Right atrium auricular region (tissue), 2 donors: ENCODE measurements at places on chromosomes 3 and 15. TPM values are rescaled to one million over a fixed set of nuclear protein-coding genes. Genes with fewer than 3 reads are reported as not detected.

SI gene
- not detected for total RNA-seq

- H3K36me3 ChIP-seq = peaks cover 40% of the 10 kb centered on the region
- H3K4me3 ChIP-seq = no peak overlapping the region
- H3K27ac ChIP-seq = no peak overlapping the region
- DNase-seq = no peak
Observed at GRCh38 chr3:138297876-138298275, 31.8 kb downstream of the NME9 start.

DNA sequence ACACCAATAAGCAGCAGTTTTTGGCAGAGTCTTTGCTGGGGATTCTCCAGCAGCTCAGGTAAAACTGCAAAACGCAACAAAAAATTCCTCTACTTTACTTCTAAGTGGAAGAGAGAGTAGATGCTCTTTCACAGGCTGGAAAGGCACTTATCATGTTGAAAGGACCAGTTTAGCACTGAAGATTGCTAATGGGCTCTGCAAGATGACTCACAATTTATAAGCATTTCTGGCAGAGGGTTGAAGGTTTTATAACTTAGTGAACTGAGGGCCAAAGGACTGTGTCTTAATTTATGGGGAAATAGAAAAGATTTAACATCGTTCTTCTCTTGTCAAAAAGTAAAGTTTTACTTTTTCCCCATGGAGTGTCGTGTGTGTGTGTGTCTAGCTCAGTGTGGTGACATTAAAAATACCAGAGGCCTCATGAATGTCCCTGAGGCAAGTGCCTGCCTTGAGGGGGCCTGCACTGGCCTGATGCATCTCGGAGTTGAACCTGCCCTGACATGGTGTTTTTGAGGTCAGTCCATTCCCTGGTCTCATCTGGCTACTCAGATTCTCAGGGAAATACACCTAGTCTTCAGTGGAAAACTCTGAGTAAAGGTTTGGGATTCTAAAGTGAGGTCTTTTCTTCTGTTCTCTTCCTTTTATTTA, 1092.0 kb downstream of the NAALADL2 start:
- H3K27me3 ChIP-seq = no peaks in the 10 kb centered on the region
- H3K4me1 ChIP-seq = no peaks in the 10 kb centered on the region
- no peaks in the 10 kb centered on the region for H3K36me3 ChIP-seq
- H3K27ac ChIP-seq = no peak overlapping the region
- DNase-seq = no peak
- no peak overlapping the region for H3K4me3 ChIP-seq

- H3K4me1 ChIP-seq = peaks cover 25% of the 10 kb centered on the region
- peak overlapping the region; percentile 64 for H3K4me3 ChIP-seq
- no peaks in the 10 kb centered on the region for H3K36me3 ChIP-seq
- no peaks in the 10 kb centered on the region for H3K27me3 ChIP-seq
- peak overlapping the region; percentile 90 for H3K27ac ChIP-seq
Observed at GRCh38 chr3:97970956-97971620, 1.1 kb downstream of the RIOX2 start.

- no peaks in the 10 kb centered on the region for H3K4me1 ChIP-seq
- H3K4me3 ChIP-seq = no peak overlapping the region
- no peak overlapping the region for H3K27ac ChIP-seq
- no peak for DNase-seq
Observed at GRCh38 chr3:128343287-128344051, 123.2 kb downstream of the DNAJB8 start.

ISLR gene
- total RNA-seq = 59.9 TPM

GRCh38 chr3:354432-354831, 157.9 kb downstream of the CHL1 start:
- peaks cover 8% of the 10 kb centered on the region for H3K4me1 ChIP-seq
- DNase-seq = no peak

GRCh38 chr3:8343058-8343457, 158.6 kb upstream of the LMCD1 start:
- H3K27me3 ChIP-seq = no peaks in the 10 kb centered on the region
- no peaks in the 10 kb centered on the region for H3K4me1 ChIP-seq
- no peaks in the 10 kb centered on the region for H3K36me3 ChIP-seq

- DNase-seq = no peak
- H3K4me3 ChIP-seq = no peak overlapping the region
- H3K27me3 ChIP-seq = no peaks in the 10 kb centered on the region
- no peak overlapping the region for H3K27ac ChIP-seq
- no peaks in the 10 kb centered on the region for H3K36me3 ChIP-seq
Observed at GRCh38 chr15:80401456-80401855, 2.7 kb upstream of the ARNT2 start.

DNA sequence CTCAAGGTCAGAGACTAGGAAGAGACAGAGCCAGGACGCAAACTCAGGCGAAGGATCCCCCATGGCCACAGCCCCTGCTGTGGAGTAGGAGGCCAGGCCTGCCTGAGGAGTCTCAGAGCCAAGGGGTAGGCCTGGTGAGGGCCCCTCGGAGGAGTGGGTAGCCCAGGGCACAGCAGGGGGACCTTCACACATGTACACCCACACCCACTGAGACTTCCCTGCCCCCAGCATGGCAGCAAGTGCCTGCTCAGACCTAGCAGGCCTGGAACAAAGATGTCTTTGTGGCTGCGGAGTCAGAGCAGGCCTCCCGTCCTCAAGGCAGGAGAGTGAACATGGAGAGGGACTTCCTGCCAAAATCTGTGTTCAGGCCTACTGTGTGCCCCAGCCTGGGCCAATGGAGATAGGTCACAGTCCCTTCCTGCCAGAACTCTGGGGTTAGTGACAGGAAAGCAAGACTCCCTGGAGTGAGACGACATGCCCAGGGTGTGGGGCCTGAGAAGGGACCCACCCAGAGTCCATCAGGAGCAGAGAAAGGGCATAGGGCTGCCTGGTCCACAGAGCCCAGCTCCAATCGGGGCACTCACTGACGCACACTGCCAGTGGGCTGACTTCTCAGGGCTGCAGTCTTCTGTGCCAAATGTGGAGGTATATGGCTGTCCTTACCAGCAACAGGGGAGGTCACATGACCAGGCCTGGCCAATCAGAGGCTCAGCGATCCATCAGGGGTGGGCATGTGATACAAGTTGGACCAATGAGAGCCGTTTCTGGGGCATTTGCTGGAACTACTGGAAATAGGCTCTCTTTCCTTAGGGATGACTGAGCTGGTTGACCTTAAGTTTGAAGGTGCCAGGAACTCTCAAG, 2.3 kb downstream of the GRIP2 start:
- H3K36me3 ChIP-seq = no peaks in the 10 kb centered on the region
- H3K27ac ChIP-seq = peak overlapping the region; percentile 82

DNA sequence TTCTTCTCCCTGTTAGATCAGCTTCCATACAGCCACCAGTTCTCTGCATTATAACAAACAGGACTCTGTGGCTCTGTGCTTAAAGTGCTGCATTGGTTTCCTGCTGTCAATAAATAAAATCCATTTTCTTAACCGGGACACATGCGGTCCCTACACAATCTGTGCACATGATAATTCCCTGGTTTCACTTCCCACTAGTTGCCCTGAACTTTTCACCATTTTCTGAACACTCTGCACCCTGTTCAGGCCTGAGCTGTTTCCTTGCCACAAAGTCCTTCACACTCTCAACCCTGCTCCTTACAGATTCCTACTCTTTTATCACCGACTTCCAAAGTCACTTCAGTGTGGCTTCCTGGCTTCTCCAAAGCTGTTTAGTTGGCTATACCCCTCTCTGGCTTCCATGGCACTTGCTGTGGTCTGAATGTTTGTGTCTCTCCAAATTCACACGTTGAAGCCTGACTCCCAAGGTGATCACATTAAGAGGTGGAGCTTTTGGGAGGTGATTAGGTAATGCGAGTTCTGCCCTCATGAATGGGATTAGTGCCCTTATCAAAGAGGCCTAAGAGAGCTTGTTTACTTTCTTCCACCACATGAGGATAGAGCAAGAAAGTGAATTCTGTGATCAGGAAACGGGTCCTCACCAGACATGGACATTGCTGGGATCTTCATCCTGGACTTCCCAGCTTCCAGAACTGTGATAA, 233.4 kb downstream of the CHST2 start:
- no peaks in the 10 kb centered on the region for H3K27me3 ChIP-seq
- H3K27ac ChIP-seq = no peak overlapping the region
- no peak for DNase-seq
- no peaks in the 10 kb centered on the region for H3K4me1 ChIP-seq

PRSS50 gene
- not detected for total RNA-seq

CPN2 gene
- total RNA-seq = not detected

C3orf20 gene
- not detected for total RNA-seq

GRCh38 chr3:122942937-122943827, 84.4 kb downstream of the SEMA5B start:
- no peaks in the 10 kb centered on the region for H3K27me3 ChIP-seq
- H3K4me3 ChIP-seq = no peak overlapping the region
- no peak overlapping the region for H3K27ac ChIP-seq
- peaks cover 29% of the 10 kb centered on the region for H3K4me1 ChIP-seq
- no peaks in the 10 kb centered on the region for H3K36me3 ChIP-seq
- DNase-seq = no peak

GRCh38 chr3:1456781-1457311, 364.0 kb downstream of the CNTN6 start:
- H3K36me3 ChIP-seq = no peaks in the 10 kb centered on the region
- no peaks in the 10 kb centered on the region for H3K27me3 ChIP-seq
- no peak for DNase-seq
- no peak overlapping the region for H3K27ac ChIP-seq
- no peaks in the 10 kb centered on the region for H3K4me1 ChIP-seq

EXD1 gene
- not detected for total RNA-seq

DNA sequence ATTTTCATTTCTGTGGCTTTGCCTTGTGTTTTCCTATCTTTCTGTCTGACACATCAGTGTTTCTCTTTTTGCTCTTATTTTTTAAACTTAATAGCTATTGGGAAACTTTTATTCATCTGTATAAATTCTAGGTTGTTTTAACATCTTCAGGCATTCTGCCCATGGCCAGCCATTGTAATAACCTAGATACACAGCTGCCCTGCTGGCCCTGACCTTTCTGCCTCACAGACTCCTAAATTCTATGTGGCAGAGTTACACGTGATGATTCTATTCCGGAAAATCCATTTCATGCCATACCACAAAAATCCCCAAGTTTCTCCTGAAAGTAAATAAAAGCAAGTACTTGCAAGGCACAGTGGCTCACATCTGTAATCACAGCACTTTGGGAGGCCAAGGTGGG, 150.1 kb downstream of the UACA start:
- no peaks in the 10 kb centered on the region for H3K4me1 ChIP-seq
- no peaks in the 10 kb centered on the region for H3K36me3 ChIP-seq
- no peaks in the 10 kb centered on the region for H3K27me3 ChIP-seq
- no peak for DNase-seq
- no peak overlapping the region for H3K27ac ChIP-seq

DNA sequence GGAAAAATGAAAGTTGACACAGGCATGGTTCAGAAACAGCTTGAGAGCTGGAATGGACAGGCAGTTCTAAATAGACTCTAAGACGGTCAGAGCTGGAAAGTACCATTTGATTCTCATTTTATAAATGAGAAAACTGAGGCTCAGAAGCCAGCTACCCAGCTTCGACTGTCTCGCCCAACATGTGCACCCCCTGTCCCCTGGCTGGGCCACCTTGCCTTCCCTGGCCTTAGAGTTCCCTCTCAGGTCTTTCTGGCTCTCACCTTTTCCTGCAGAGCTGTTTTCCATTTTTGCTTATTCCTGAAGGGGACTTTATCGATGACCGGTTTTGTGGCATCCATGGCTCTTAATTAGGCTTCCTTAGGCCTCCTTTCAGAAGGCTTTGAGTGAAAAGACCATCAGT, 17.3 kb upstream of the DOCK3 start:
- H3K4me1 ChIP-seq = peaks cover 4% of the 10 kb centered on the region
- DNase-seq = no peak
- no peaks in the 10 kb centered on the region for H3K27me3 ChIP-seq
- no peak overlapping the region for H3K4me3 ChIP-seq

- H3K36me3 ChIP-seq = no peaks in the 10 kb centered on the region
- H3K27ac ChIP-seq = no peak overlapping the region
- H3K27me3 ChIP-seq = no peaks in the 10 kb centered on the region
- no peak for DNase-seq
Observed at GRCh38 chr3:34016925-34017587, 218.6 kb downstream of the PDCD6IP start.

- no peaks in the 10 kb centered on the region for H3K36me3 ChIP-seq
- no peaks in the 10 kb centered on the region for H3K27me3 ChIP-seq
- no peak overlapping the region for H3K4me3 ChIP-seq
- peak overlapping the region; percentile 70 for H3K27ac ChIP-seq
- no peaks in the 10 kb centered on the region for H3K4me1 ChIP-seq
Observed at GRCh38 chr15:97692301-97693015, 268.0 kb upstream of the ARRDC4 start.

ENTPD3 gene
- total RNA-seq = 0.12 TPM

DNA sequence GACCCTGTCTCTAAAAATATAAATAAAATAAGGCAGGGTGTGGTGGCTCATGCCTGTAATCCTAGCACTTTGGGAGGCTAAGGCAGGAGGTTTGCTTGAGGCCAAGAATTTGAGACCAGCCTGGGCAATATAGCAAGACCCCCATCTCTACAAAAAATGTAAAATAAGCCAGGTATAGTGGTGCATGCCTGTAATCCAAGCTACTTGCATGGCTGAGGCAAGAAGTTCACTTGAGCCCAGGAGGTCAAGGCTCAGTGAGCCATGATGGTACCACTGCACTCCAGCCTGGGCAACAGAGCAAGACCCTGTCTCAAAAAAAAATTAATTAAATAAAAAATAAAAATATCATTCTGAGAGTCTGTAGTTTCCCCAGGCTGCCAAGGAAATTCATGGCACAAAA, 4.1 kb upstream of the JAGN1 start:
- peaks cover 8% of the 10 kb centered on the region for H3K4me1 ChIP-seq
- H3K27me3 ChIP-seq = no peaks in the 10 kb centered on the region
- no peak overlapping the region for H3K4me3 ChIP-seq
- no peak for DNase-seq
- no peak overlapping the region for H3K27ac ChIP-seq
- H3K36me3 ChIP-seq = no peaks in the 10 kb centered on the region

- H3K4me1 ChIP-seq = no peaks in the 10 kb centered on the region
- H3K27ac ChIP-seq = no peak overlapping the region
- no peaks in the 10 kb centered on the region for H3K27me3 ChIP-seq
- no peak for DNase-seq
- no peaks in the 10 kb centered on the region for H3K36me3 ChIP-seq
- H3K4me3 ChIP-seq = no peak overlapping the region
Observed at GRCh38 chr15:52518487-52519371, 10.0 kb downstream of the MYO5A start.

- H3K36me3 ChIP-seq = no peaks in the 10 kb centered on the region
- DNase-seq = no peak
- no peak overlapping the region for H3K27ac ChIP-seq
- no peaks in the 10 kb centered on the region for H3K4me1 ChIP-seq
Observed at GRCh38 chr3:60933824-60934223, 317.4 kb downstream of the FHIT start.

DNA sequence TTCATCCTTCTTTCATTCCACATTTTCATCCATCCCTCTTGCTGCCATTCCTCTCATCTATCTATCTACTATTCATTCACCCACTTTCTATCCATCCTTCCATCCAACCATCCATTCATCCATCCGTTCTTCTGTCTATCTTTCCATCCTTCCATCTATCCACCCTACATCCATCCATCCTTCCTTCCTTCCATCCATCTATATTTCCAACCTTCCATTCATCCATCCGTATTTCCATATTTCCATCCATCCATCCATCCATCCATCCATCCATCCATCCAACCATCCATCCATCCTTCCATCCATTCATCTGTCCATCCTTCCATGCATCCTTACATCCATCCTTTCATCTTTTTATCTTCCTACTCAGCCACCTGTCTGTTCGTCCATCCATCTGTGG, 14.0 kb downstream of the SLC6A20 start:
- H3K36me3 ChIP-seq = no peaks in the 10 kb centered on the region
- H3K4me3 ChIP-seq = no peak overlapping the region
- DNase-seq = no peak
- no peak overlapping the region for H3K27ac ChIP-seq

GP9 gene
- total RNA-seq = not detected

ROPN1 gene
- total RNA-seq = not detected
